ENCODE measurements at places on chromosomes 4 and X.

DNA sequence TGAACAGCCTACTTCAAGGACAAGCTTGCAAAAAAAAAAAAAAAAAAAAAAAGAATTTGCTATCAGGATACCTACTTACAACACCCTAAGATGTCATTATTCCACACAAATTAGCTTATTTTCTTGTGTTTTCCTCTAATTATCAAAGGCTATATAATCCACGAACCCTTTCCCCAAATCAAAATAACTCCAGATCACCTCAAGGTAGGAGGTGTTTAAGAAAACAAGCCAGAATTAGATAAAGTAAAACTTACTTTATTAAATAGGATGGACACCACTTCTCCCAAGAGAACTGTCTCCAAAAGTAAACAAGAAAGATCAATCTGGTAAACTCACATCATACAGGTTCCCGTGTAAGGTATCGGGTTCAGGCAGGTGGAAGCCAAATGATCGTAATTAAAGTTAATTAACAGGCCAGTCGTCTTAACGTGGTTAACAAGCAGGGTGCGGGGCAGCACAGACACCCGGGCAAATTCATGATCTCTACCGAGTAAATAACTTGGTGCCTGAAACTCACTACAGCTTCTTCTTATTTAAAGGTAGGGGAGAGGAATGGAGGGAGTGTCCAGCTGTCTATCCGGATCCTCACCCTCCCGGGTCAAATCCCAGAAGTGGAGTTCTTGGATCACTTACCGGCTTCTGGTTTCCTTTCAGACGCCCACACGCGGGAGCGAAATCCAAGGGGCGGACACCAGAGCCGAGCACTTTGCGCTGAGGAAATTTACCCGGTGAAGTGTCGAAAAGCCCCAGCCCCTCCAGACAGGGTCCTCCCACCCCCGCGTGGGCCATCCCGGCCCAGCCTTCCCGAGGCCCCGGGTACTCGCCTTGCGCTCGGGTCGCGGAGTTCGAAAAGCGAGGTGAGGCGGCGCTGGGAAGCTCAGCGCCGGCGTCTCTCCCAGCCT lies 708 bp downstream of the ARAP2 start:
- DNase-seq: peak; percentile 16
- H3K27ac ChIP-seq: no peak overlapping the region
- no peaks in the 10 kb centered on the region for H3K4me1 ChIP-seq
- no peaks in the 10 kb centered on the region for H3K36me3 ChIP-seq
- peaks cover 9% of the 10 kb centered on the region for H3K27me3 ChIP-seq

- peaks cover 14% of the 10 kb centered on the region for H3K36me3 ChIP-seq
- no peak overlapping the region for H3K4me3 ChIP-seq
- no peak for DNase-seq
- no peak overlapping the region for H3K27ac ChIP-seq
- no peaks in the 10 kb centered on the region for H3K4me1 ChIP-seq
These were observed 2.6 kb downstream of the MSX1 start for GRCh38 chr4:4862071-4862551.

- H3K36me3 ChIP-seq: no peaks in the 10 kb centered on the region
- no peaks in the 10 kb centered on the region for H3K4me1 ChIP-seq
- peak; percentile 29 for DNase-seq
- H3K4me3 ChIP-seq: no peak overlapping the region
These were observed 16.9 kb upstream of the TMEM165 start for GRCh38 chr4:55378617-55379467.

GRCh38 chr4:16085822-16086221 lies 2.0 kb upstream of the PROM1 start:
- no peaks in the 10 kb centered on the region for H3K27me3 ChIP-seq
- DNase-seq: no peak
- H3K4me1 ChIP-seq: peaks cover 13% of the 10 kb centered on the region

DNA sequence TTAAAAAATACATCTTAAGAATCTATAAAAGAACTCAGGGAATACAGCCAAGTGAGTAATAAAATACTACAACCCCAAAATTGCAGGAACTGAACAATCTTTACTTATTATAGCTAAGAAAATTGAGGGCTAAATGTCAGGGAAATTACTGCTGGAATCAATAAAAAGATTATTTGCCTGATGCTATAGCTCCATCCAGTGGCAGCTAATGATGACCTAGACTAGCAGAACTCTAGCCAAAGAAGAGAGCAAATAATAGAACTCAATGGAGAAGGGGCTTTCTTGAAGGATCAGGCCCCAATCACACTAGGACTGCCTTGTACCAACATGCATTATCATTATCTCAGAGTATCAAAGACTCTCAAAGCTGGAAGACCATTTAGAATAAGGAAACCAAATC lies 85.0 kb upstream of the FAM241A start:
- no peak overlapping the region for H3K27ac ChIP-seq
- no peaks in the 10 kb centered on the region for H3K36me3 ChIP-seq
- no peak overlapping the region for H3K4me3 ChIP-seq
- no peaks in the 10 kb centered on the region for H3K27me3 ChIP-seq
- peak; percentile 65 for DNase-seq

GRCh38 chrX:40108959-40109287 lies 11.2 kb upstream of the BCOR start:
- peak; percentile 70 for DNase-seq
- H3K36me3 ChIP-seq: no peaks in the 10 kb centered on the region
- no peaks in the 10 kb centered on the region for H3K4me1 ChIP-seq
- no peaks in the 10 kb centered on the region for H3K27me3 ChIP-seq
- peak overlapping the region; percentile 99 for H3K27ac ChIP-seq

DNA sequence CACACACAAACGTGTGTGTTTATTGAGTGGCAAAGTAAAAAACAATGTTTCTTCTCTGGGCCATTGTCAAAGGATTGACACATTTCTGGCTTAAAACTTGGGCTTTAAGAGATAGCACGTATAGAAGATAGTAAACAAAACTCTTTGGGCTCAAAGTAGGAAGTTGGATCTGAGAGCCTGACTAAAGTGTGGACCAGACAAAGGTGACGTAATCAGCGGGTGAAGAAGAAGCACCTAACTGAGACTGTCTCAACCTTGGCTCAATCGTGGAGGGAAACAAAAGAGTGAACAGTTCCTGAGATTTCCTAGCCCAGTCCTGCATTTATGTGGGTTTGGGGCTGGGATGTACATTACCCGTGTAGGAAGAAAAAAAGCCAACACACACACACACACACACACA lies 13.7 kb downstream of the PFKFB1 start:
- H3K36me3 ChIP-seq: no peaks in the 10 kb centered on the region
- no peaks in the 10 kb centered on the region for H3K27me3 ChIP-seq
- H3K4me3 ChIP-seq: no peak overlapping the region
- no peak for DNase-seq
- no peaks in the 10 kb centered on the region for H3K4me1 ChIP-seq

GRCh38 chr4:123585111-123585510 lies 188.5 kb downstream of the SPRY1 start:
- no peak overlapping the region for H3K27ac ChIP-seq
- peaks cover 18% of the 10 kb centered on the region for H3K4me1 ChIP-seq
- DNase-seq: no peak
- no peaks in the 10 kb centered on the region for H3K27me3 ChIP-seq
- no peaks in the 10 kb centered on the region for H3K36me3 ChIP-seq
- no peak overlapping the region for H3K4me3 ChIP-seq

GRCh38 chr4:42306221-42307109 lies 90.8 kb upstream of the SHISA3 start:
- H3K4me3 ChIP-seq: no peak overlapping the region
- peaks cover 28% of the 10 kb centered on the region for H3K27me3 ChIP-seq
- no peaks in the 10 kb centered on the region for H3K4me1 ChIP-seq
- DNase-seq: no peak
- H3K36me3 ChIP-seq: no peaks in the 10 kb centered on the region

DNA sequence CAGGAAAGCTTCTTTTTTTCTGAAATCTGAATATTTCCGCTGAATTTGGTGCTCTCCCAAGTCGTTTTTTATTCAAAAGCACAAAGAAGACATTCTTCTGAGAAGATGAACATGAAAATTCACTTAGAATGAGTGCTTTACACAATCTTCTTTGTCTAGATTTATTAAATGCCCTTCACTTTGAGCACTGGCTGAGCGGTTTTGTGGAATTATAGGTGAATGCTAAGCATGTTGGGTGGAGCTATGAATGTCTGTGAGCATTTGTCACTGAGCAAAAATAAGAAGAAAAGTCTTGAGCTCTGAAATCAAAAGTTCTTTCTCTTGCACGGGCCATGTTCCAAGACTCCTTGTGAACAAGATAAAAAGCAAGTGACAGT lies 13.1 kb downstream of the GASK1B start:
- no peak overlapping the region for H3K27ac ChIP-seq
- H3K4me3 ChIP-seq: no peak overlapping the region
- no peaks in the 10 kb centered on the region for H3K4me1 ChIP-seq
- DNase-seq: no peak
- no peaks in the 10 kb centered on the region for H3K27me3 ChIP-seq
- no peaks in the 10 kb centered on the region for H3K36me3 ChIP-seq

DNA sequence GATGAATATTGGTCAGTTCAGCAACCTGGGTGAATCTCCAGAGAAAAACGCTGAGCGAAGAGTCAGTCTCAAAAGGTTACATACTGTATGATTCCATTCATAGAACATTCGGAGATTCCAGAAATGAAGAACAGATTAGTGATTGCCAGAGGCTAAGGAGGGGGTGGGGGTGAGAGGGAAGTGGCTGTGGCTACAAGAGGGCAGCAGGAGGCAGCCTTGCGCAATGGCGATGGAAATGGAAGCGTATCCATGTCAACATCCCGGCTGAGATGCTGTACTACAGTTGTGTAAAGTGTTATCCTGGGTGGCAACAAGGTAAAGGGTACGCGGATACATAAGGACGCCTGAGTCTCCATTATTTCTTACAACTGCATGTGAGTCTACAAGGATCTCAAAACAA lies 18.0 kb downstream of the LYAR start:
- DNase-seq: no peak
- H3K27ac ChIP-seq: no peak overlapping the region
- no peak overlapping the region for H3K4me3 ChIP-seq
- H3K27me3 ChIP-seq: no peaks in the 10 kb centered on the region
- H3K36me3 ChIP-seq: peaks cover 63% of the 10 kb centered on the region

GRCh38 chr4:825063-825970 lies 612 bp downstream of the CPLX1 start:
- H3K27me3 ChIP-seq: peaks cover 5% of the 10 kb centered on the region
- no peak overlapping the region for H3K4me3 ChIP-seq
- H3K36me3 ChIP-seq: no peaks in the 10 kb centered on the region
- H3K4me1 ChIP-seq: peaks cover 9% of the 10 kb centered on the region

GRCh38 chr4:83089410-83090157 lies 24.9 kb downstream of the PLAC8 start:
- H3K36me3 ChIP-seq: no peaks in the 10 kb centered on the region
- H3K27ac ChIP-seq: no peak overlapping the region
- H3K4me1 ChIP-seq: no peaks in the 10 kb centered on the region
- DNase-seq: no peak
- H3K27me3 ChIP-seq: no peaks in the 10 kb centered on the region

DNA sequence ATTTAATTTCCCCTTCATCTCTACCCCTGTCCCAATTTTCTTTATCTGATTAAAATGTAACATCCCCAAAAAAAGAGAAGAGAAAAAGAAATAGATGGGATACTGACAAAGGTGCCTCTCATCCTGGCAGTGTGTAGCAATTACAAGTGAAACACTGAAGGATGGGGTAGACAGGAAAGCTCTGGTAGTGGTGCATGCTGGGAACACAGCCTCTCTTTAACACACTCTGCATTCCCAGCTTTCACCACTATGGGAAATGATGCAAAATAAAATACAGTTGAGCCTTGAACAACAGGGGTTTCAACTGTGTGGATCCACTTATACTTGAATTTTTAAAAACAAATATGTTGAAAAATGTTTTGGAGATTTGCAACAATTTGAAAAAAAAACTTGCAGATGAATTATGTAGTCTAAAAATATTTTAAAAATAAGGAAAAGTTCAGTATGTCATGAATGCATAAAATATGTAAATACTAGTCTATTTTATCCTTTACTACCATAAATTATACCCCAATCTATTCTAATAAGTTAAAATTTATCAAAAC lies 239.2 kb upstream of the DDX53 start:
- H3K4me3 ChIP-seq: no peak overlapping the region
- DNase-seq: peak; percentile 1
- no peaks in the 10 kb centered on the region for H3K27me3 ChIP-seq
- no peak overlapping the region for H3K27ac ChIP-seq
- no peaks in the 10 kb centered on the region for H3K4me1 ChIP-seq

DNA sequence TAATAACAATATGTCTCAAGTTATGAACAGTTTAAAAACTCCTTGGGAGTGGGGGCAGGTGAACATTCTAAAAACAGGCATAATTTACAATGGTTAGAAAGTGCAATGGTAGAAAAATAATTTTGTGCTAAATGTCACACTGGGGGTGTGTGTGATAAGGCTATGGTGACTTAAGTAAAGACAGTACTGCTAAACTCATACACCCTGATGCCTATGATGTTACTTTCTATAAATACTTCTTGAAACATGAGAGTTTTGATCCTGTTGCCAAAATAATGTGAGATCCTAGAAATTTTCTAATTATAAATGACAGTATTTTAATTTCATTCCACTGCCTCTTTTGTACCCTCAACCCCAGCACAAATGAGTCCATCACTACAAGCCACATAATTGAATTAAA lies 144.2 kb downstream of the POLA1 start:
- no peak overlapping the region for H3K4me3 ChIP-seq
- no peaks in the 10 kb centered on the region for H3K4me1 ChIP-seq

GRCh38 chrX:120136840-120137239 lies 21.1 kb upstream of the RHOXF1 start:
- no peaks in the 10 kb centered on the region for H3K4me1 ChIP-seq
- DNase-seq: no peak
- H3K27me3 ChIP-seq: peaks cover 16% of the 10 kb centered on the region
- no peaks in the 10 kb centered on the region for H3K36me3 ChIP-seq
- H3K27ac ChIP-seq: no peak overlapping the region
- H3K4me3 ChIP-seq: no peak overlapping the region

DNA sequence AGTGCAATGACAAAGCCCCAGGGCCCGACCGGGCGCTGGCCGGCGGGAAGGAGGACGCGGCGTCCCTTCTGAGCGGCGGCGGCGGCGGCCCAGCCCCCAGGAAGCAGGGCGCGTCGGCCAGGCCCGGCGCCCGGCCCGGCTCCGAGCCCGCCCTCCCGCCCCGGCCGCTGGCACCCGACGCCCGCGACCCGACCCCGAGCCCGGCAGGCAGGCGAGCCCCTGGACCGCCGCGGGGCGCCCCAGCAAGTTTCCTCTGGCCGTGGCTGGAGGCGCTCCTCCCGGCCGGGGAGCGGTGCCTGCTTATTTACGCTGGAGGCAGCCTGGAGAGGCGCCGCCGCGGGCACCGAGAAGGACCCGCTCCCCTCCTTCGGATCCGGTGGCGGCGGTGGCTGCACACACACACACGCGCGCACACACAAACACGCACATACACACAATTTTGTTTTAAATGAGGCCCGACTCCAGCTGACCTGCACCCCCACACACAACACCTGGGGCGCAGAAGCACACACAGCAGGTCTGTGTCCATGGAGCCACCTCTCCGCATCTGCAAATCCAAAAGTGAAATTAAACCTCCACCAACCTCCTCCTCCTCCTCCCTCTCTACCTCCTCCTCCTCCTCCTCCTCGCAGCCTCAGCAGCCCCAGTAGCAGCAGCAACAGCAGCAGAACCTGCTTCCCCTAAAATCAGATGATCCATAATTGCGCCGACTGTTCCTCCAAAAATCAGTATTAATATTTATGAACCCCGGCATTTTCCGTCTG lies 669 bp downstream of the IRF2 start:
- H3K27me3 ChIP-seq: no peaks in the 10 kb centered on the region
- H3K4me3 ChIP-seq: peak overlapping the region; percentile 69
- DNase-seq: peak; percentile 23
- H3K36me3 ChIP-seq: no peaks in the 10 kb centered on the region
- H3K27ac ChIP-seq: no peak overlapping the region

Measured in SJCRH30 (cell line).